ENCODE measurements at places on chromosomes 2 and 18.

DNA sequence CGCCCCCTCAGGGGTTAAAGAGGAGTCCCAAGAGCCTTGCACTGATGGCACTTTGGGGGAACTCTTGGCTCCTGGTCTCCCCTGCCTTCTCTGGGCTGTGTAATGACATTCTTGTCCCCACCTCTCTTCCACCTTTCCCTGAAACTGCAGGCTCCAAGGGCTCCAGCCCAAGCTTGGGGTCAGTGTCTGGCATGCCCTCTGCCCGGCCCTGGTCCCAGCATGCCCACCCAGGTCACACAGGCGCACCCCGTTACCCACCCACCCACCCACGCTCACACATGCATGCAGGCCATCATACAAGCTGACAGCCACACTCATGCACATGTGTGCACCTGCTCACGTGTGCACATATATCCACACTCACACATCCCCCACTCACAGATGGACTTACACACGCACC lies 6.9 kb upstream of the NT5DC4 start:
- no peak for DNase-seq

DNA sequence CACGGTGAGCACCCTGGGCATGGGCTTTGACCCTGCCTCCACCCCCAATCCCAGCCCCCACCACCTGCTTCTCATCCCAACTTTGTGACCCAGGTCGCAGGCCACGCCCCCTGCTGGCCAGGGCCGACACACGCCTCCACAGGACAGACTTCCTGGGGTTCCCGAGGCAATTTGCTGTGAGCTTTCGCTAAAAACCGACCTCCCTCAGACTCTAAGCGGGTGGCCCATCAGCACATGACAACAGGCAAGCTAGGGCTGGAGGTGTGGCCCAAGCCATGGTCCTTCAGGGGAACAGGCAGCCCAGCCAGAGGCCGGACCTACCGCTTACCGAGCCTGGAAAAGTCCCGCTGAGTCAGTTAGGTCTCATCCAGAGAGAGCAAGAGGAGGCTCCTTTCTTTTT lies 31.9 kb downstream of the C1QL2 start:
- DNase-seq: no peak

GRCh38 chr2:234955971-234956509 lies 4.2 kb downstream of the SH3BP4 start:
- DNase-seq: no peak

DNA sequence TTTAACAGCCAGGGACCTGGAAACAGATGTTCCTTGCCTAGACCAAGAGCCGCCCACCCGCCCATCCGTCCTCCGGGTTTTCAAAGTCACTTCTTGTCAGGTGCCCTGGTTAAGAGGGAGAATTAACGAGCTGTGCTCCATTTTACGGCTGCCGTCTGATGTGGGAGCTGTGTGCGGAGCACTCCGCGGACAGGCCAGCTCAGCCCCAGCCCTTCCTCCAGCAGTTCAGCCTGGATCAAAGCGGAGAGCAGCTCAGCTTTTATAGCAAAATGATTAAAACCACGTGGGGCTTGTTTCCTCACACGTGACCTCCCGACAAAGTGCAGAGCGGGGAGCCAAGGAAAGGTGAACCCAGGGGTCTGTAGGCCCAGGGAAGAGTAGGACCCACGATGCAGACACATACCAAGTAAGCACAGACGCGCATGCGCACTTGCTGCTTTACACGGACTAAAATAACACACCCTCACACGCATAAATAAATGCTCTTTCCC lies 46.1 kb upstream of the PKDCC start:
- DNase-seq: no peak

DNA sequence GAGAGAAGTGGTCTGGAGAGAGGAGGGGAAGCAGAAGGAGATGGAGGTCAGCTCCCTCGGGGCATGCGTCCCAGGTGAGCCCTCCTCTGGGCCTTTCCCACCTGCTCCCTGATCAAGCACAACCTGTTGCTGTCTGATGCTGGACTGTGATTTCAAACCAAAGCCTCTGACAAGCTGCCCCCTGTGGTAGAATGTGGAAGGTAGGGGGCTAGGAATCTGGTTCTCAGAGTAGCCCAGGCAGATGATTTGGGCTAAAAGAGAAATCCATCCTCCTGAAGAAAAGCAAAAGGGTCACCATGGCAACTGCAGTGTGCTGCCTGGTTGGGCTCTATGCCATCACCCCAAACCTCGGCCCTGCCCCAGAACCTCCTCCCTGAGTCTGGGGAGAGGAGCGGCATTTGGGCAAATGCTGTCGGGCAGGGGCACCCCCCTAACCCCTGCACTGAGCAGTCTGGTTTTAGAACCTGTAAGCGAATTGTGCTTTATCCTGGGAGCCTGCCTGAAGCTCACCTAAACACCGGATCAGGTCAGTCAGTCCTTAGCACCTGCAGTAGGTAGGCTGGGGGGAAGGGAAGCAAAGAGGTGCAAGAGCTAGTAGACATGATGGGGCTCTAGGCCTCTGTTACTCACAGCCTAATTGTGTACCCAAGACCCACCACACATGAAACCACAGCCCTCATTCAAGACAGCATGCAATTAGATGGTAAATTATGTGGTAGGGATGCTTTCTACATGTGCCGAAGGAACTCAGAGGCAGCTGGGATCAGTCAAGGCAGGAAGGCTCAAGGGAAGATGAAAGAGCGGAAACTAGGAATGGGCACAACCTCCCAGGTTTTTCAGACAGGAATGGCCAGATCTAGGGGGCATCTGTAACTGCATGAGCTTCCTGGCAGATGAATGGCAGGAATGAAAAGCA lies 83.5 kb downstream of the DNMT3A start:
- no peak for DNase-seq

DNA sequence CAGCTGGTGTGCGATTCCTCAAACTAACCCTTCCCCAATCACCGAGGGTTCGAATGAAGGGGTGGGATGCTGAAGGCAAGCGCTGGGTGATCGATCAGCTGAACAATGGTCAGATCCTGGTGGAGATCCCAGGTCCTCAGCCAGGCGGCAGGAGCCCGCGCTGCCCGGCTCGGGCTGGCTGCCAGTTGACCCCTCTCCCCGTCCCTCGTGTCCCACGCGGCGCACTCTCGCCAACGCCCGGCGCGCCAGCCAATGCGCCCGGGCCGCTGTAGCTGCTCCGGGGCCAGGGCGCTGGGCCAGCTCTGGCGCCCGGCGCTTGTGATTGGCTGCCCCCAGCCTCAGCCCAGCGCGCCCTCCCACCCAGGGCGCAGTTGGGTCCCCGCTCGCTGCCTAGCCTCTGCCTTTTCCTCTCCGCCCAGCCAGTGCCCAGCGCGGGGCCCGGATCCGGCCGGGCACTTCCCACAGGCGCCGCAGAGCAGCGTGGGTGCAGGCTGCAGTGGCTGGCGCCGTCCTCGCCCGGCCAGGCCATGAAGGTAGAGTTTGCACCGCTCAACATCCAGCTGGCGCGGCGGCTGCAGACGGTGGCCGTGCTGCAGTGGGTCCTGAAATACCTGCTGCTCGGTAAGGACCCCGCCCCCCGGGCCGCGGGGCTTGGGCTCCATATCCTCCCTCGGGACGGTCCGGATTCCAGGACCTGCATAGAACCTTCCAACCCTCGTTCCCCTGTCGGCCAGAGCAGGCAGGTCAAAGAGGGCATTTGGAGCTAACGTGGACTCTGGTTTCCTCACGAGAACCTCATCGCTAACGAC lies at the start of gene MOGAT1:
Gene MOGAT1 (plus strand): TSS at position 400 of the 809 bp plus-strand sequence. CDS start 128 bp downstream, at position 528.
- peak; percentile 39 for DNase-seq

DNA sequence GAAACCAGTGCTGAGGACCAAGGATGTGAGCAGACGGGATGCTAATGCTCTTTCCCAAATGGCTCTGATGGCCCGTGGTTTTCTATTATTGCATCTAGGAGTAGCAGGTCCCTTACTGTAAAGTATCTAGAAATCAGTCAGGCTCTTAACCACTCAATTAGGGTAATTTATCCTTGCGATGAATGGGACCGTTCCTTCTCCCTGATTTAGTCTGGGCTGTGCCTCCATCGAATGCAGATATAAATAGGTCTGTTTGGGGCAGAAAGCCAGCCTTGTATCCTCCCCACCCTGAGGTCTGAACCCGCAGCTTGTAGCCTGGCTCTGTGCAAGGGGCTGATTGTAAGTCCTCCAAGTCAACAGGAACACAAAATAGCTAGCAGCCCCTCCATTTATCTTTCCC lies 9.5 kb upstream of the SMARCAL1 start:
- DNase-seq: no peak

GRCh38 chr2:20578895-20579825 lies 71.7 kb downstream of the HS1BP3 start:
- DNase-seq: no peak

DNA sequence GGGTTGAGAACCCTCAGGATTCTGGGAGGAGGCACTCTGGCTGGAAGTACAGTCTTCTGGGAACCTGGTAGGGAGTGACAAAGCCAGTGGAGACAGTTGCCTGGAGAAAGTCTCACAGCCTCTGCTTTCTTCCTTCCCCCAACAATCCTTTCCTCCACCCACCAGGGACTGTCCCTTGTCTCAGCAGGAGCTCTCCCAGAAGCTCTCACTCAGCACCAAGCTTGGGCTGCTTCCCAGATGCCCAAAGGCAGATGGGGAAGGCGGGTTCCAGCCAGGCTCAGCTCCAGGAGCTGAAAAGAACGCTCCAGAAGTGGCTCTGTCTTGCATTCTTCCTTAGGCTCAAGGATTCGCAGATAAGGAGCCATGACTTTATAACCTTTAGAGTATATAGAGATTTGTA lies 7.6 kb upstream of the NAGK start:
- DNase-seq: no peak

- no peak for DNase-seq
Observed at GRCh38 chr2:88628571-88628939, 1.3 kb upstream of the EIF2AK3 start.

- DNase-seq: no peak
Observed at GRCh38 chr2:70888923-70889715, 46.6 kb upstream of the ATP6V1B1 start.

GRCh38 chr2:203164311-203164935 lies 74.4 kb upstream of the CYP20A1 start:
- DNase-seq: no peak

GRCh38 chr2:132489150-132489549 lies 72.5 kb downstream of the GPR39 start:
- DNase-seq: no peak

GRCh38 chr18:3069671-3070433 lies 56.9 kb upstream of the LPIN2 start:
- no peak for DNase-seq

- DNase-seq: no peak
Observed at GRCh38 chr2:86284401-86284841, 53.0 kb downstream of the REEP1 start.

DNA sequence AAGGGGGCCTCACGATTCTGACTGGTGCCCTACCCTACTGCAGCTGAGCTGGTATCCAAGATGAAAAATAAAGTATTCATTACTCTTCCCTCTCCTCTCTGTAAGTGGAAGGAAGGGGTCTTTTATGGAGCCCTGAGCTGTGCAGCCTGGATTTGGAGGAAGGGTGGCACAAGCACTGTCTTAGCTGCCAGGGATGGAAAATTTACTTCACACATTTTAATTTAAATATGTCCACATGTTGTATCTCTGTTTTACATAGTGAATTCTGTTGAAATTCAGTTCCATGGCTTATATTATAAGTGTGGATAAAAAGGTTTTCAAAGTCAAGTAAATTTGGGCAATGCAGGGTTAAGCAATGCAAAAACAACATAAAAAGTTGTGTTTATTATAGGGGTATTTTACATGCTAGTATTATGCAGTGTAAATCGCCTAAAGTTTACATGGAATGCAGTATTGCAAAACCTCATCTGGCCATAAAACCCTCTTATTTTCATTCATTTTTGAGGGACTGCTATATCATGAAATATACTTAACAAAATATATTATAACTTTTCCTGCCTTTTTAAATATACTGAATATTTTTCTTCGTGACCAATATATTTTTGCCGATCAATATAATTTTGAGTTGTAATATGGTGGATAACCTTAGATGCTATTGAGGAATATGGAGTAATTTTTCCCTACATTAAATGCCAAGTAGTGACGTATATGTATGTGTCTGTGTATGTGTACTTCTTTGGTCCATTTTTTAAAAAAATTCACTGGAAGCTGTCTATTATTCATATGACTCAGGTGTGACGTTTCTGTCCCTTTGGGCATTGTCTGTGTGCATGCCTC lies 333.9 kb upstream of the CYRIA start:
- no peak for DNase-seq

- no peak for DNase-seq
Observed at GRCh38 chr2:198054299-198054698, 249.9 kb downstream of the PLCL1 start.

- DNase-seq: no peak
Observed at GRCh38 chr2:99490623-99491461, 1.0 kb upstream of the REV1 start.

GRCh38 chr18:57107140-57107832 lies 39.6 kb upstream of the BOD1L2 start:
- no peak for DNase-seq

- DNase-seq: peak; percentile 68
Observed at GRCh38 chr2:231714639-231715498, 6.5 kb downstream of the PTMA start.

- no peak for DNase-seq
Observed at GRCh38 chr2:23127465-23127864, 257.5 kb upstream of the KLHL29 start.

DNA sequence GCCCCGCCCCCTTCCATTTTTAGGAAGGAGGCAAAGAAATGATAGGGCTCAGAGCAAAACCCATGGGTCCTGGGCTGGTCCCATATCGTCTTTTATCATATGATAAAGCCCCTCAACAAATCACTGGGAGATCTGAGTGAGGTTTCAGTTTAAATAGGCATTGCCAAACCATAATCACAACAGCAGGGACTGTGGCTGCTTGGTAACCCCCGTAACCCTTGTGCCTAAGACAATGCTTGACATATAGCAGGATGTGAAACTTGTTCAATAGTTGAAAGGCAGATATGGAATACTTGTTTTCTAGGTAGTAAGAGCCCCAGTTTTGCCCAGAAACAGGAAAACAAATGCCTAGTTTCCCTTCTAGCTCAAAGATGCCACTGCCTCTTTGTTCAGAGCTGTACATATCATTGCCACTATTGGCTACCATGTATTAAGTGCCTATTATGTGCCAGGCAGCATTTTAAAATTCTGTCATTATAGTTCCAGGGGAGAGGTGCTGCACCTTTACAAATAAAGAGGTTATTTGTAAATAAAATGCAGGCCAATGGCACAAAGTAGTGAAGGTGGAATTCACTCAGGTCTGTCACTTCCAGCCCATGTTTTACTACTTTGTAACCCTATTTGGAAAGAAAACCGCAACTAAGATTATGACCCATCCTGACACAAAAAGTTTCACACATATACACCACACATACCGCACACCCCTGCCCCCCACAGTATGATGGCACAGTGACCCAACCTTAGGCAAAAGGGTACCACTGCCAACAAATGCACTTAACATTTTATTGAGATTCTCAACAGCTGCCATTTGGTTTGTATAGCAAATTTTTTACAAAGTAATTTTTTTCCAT lies 14.2 kb downstream of the NAGK start:
- DNase-seq: no peak

GRCh38 chr2:85145116-85145820 lies 12.1 kb downstream of the TCF7L1 start:
- DNase-seq: no peak
